Stimulated activated CD8-positive, alpha-beta memory T cell treated with anti-CD3 and anti-CD28 coated beads, Interleukin-12 subunit alpha, Interleukin-12 subunit beta, amount 100 ng/mL, for 1 hour (primary cell): ENCODE measurements at places on chromosomes 16 and 17.

GRCh38 chr17:7308625-7309433 lies 1.4 kb downstream of the EIF5A start:
- peak; percentile 78 for DNase-seq

GRCh38 chr16:77736879-77737278 lies 14.6 kb downstream of the NUDT7 start:
- no peak for DNase-seq

DNA sequence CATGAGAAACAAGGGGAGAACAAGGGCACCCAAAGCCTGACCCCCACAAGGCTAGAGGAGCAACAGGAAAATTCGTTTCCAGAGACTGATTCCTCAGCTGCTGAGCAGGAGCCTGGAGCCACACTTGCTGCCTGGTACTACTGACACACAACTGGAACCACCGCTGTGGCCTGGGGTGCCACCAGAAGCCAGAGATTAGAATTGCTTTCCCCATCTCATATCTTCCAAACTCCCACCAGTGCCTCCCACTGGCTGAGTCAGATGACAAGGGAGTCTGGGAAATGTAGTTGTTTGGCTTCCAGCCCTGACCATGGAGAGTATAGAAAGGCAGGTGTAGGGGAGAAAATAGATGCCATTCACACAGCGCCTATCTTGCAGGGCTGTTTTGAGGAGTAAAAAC lies 4.1 kb upstream of the TMEM11 start:
- DNase-seq = no peak

DNA sequence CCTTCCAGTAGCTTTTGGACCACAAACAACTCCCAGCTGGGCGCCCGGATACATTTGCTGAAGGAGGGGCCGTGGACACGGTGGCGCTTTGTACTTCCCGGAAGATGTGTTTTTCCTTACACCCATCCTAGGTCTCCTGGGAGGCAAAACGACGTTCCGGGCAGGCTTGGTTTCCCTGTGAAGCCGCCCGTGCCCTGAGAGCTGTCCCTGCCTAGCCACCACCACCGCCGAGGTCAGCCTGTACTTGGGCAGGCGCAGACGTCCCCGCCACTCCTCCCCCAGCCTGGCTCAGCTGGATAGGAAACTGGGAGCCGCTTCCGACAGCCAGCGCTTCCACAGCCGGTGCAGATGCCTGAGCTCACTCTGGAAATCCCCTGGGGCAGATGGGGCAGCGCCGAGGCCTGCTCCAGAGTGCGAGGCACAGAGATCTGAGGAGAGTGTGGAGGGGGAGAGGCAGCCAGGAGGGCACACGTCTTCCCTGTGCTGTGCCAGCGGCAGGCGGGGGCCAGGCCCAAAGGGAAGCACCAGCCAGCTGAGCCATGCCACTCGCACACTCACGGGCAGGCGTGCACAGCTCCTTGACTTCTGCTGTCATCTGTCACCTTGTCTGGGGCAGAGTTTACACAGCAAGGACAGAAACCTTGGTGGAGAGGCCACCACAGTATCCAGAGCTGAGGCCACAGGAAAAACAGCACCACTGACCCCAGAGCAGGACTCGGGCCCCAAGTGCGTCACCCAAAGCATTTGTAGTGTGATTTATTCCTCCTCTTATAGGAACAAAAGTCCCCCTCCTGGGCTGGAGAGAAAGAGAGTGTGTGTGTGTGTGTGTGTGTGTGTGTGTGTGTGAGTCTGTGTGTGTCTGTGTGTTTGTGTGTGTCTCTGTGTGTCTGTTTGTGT lies 3.0 kb downstream of the RHBDF2 start:
- DNase-seq = no peak

DNA sequence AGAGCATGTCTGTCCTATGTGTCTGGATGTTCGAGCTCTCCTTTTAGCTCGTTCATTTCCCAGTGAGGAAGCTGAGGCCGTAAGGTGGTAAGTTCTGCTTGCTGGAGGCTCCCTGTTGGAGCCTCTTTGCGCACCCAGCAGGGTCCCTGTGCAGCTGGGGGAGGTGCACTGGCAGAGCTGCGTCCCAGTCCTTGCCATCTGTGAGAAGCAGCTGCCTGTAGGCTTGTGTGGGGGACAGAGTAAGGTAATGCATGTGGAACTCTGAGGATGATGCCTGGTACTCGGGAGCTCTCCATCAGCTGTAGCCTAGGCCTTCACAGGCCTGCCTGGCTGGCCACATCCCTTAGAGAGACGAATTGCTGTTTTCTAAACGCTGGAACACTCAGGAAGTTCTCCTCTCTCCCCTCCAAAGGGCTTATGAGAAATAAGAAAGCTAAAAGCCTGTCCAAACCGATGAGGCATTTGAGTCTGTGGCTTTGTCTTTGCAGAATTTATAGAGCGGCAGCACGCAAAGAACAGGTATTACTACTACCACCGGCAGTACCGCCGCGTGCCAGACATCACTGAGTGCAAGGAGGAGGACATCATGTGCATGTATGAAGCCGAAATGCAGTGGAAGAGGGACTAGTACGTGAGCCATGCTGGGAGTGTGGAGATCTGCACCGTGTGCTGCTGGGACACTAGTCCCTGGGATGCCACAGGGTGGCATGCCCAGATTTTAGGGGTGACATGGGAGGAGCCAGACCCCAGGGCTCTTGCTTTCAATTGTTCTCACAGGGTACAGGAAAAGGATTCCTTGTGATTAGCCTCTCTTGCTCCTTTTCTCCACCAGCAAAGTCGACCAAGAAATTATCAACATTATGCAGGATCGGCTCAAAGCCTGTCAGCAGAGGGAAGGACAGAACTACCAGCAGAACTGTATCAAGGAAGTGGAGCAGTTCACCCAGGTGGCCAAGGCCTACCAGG lies 1.6 kb downstream of the NDUFB10 start:
- no peak for DNase-seq

DNA sequence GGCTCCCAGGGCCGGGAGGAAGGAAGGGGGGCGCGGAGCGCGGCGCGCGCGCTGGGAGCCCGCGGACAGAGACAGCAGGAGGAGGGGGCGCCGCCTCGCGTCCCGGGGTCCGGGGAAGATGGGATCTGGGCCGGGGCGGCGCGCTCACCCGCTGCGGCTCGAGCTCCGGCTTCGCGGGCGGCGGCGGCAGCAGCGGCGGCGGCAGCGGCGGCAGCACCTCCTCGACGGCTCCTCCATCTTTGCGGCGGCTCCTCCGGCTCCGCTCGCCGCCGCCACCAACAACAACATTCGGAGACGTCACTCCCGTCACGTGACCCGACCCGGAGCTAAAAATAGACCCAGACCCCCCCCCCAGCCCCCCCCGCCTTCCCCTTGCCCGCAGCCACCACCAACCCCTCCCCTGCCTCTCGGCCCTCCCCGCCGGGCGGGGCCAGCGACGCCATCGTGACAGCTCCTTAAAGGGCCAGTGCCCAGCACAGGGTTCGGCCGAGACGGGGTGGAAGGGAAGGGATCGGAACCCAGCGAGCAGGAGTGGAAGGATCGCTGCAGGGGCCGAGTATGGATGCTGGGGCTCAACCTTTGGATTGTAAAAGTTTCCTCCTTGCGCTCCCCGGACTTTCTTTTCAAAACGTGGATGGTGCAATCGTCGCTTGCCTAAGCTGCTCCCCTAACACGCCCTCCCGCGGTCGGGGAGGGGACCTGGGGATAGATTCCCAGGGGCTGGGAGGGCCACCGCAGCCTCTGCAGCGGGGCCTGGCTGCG lies at the start of gene HDAC5:
HDAC5 (minus strand) TSS at position 286 of the 762 bp plus-strand sequence. CDS start 6,126 bp downstream, outside the sequence.
- peak; percentile 93 for DNase-seq

DNA sequence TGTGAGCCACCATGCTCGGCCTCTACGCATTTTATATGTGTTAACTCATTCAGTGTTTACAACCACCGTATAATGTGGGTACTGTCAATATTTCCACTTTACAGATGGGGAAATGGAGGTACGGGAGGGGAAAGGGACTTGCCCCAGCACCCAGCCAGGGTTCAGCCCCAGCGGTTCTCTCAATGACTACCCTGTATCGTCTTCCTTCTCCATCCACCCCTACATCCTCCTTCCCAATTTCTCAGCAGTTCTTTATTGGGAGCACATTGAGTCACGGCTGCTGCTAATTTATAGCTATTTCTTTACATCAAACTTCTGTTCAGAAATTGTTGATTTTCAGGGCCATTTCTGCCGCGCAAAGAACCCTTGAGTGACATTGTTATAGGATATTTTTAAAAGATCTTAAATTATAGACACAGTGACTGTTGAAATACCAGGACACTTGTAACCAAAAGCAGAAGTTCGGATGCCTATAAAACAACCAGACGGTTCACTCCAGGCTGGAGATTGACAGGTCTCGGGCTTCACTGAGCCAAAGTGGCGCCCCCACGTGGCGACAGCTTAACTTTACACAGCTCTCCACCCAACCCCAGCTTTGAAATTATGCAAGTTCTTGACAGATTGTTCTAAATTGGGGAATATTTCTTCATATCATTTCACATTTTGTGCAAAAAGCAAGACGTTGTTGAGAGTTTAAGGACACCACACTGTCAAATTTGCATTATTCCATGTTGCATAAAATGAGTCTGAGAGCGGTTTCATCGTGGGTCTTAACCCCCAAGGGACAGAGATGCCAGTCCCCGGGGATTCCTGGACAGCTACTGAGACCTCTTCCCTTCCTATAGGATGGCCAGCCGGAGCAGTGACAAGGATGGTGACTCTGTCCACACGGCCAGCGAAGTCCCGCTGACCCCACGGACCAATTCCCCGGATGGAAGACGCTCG lies 11.8 kb downstream of the SYT17 start:
- no peak for DNase-seq

- DNase-seq = no peak
These were observed 13.6 kb downstream of the HEATR6 start for GRCh38 chr17:60065136-60065535.

DNA sequence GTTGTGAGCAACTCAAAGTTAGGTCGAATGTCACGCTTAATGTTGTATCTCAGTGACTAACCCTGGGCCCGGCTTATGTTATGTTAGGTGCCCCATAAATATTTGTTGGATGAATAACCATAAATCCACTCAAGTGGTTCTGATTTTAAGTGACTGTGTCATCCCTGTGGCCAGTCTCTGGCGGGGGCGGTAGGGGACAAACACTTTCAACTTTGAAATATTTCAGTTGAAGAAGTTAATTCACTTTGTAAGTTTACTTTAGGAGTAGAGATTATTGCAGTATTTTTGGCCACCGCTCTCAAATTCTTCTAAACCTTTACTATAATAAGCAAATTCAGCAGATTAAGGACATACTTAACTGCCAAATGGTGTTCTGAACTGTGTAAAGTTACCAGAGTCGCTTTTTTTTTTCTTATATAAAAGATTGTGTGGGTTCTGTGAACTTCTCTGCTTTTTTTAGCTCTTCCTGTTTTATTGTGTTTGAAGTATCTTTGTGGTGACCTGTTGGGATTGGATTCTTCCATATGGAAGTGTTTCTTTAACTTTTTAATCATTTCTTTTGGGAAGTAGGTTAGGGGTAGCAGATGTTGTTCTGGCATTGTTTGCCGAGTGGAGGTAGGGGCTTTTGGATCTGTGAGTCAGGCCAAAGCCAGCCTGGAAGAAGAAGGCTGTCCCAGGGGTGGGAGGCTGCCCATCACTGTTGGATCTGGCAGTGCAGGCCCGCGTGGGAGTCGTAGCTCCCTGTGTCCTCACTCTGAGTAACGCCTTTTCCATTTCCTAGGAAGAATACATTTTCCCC lies 61.4 kb upstream of the TBX2 start:
- DNase-seq = no peak

DNA sequence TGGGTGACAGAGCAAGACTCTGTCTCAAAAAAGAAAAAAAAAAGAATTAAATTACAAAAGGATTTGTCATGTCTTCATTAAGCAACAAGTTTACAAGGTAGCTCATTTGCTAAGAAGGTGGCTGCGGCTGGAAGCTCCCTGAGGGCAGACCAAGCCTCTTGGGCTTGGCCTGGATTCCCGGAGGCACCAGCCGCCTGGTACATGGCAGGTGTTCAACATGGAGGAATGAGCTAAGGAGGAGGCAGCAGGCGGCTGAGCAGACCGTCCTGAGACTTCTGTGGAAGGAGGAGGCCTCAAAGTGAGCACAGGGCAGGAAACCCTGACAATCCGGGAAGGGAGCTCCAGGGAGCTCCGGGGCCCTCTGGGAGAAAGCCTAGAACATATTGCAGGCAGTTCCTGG lies 3.2 kb upstream of the MYLK3 start:
- no peak for DNase-seq
